Activated naive CD8-positive, alpha-beta T cell treated with anti-CD3 and anti-CD28 coated beads for 36 hours (primary cell): ENCODE measurements at places on chromosomes 6 and 20.

DNA sequence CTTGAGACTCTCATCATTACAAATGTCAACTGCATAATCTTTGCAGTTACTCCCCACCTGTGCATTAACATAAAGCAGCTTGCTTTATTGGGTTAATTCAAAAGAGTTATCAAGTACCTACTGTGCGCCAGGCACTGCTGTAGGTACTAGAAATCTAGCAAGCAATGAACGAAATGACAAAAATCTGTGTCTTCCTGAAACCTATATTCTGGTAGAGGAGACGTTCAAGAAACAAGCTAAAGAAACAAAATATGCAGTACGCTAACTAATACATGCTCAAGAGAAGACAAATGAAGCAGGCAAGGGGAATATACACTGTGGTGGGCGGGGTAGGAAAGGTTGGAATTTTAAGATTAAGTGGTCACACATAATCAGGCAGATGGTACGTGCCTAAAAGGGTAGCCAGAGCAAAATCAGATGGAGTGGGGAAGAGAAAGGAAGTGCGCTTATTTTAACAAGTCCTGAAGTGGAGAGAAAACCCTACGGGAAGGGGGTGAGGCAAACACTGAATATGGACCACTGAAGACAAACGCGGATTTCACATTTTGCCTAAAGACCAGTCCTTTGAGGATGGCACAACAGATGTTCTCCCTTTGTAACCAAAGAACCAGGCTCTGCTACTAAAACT lies 1.2 kb downstream of the ELOVL2 start:
- DNase-seq = no peak

GRCh38 chr20:59992526-59993084 lies 34.4 kb downstream of the CDH26 start:
- DNase-seq = no peak

DNA sequence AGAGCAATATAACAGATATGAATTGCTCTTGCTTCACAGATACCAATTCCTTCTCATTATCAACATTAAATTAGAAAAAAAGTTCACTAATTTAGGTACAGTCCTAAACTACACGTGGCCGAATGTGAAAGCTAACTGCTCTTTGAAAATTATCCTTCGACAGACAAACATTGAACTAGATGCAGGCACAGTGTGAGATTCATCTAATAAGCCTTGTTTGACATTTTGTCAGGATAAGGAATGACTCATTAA lies 1.1 kb downstream of the FAM184A start:
- DNase-seq = no peak

DNA sequence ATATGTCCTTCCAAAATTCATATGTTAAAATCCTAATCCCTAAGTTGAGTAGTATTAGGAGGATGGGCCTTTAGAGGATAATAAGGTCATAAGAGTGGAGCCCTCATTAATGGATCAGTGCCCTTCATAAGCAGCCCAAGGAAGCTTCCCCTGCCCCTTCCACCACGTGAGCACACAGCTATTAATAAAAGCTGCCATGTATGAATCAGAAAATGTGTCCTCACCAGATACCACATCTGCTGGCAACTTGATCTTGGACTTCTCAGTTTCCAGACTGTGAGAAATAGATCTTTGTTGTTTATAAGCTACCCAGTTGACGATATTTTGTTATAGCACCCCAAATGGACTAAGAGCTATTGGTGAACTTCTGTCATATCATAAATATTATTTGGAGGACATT lies 207.7 kb upstream of the HDDC2 start:
- no peak for DNase-seq

DNA sequence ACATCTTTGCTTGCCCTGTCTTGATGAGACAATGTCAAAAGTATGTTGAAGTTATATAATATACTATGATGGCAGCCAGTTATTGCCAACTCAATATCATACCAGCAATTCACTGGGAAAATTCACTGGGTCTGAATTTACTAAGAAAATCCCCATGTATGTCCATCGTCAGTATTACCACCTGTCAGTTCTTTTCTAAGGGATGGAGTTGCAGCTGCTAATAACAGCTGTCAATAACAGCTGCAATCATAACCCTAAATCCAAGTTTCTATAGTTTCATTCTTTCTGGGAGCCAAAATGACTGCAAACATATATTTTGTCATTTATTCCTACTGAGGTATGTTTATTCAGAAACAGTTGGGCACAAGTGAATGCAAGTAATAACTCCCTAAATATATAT lies 132.6 kb upstream of the RIN2 start:
- no peak for DNase-seq

DNA sequence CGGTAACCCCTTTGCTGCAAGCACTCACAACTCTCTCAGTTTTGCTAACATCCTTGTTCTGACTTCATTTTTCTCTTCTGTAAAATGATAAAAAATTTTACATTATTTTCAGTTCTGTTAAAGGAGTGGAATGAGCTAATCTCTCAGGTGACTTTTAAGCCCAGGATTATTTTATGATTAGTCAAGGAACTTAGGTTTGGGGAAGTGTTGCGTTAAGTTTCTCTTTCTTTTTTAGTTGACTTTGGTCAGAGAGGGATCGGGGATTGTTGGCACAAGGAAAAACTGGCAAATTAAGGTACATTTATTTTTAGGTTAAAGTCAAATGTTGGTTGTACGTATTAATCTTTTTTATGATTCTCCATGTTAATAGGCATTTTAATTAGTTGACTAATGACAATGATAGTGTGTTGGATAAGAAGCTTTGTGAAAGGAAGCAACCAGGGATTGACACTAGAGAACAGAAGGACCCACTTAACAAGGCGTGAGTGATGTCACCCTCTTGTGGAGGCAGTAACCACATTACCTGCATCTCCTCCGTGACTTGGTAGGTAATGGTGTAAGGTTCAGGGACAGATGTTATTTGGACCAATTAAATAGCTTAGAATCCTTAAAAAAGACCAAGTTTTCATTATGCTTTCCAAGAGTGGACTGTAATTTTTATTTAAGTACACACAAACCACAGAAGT lies 31.6 kb downstream of the CD83 start:
- no peak for DNase-seq

DNA sequence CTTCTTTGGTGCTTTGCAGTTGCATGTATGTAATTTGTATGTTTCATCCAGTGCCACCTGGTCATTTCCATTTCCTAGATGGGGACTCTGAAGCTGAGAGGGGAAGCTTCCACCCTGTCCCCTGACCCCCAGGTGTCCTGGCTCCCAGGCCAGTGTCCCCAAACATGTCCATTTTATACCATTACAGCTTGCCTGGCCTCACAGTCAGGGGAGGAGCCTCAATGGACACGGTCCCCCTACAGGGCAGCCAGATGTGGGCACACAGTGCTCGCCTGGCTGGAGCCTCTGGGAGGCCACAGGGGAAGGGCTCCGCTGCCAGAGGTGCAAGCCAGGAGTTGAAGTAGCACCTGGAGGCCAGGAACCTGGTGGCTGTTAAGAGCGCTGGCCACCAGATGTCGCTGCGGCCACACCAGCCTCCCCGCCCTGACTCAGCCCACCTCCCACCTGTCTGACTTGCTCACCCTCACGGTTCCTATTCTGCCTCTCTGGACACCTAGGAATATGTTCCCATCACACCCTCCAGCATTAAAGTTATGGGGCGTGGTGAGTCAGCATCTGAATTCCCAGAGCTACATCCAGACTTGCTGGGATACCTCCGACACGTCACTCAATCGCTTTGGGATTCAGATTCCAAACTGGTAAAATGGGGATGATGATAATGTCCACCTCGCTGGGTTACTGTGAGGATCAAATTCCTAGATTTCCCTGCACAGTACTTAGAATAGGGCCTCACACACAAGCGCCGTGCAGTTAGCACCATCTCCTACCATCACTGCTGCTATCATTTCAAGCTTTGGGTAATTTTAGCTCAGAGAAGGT lies 107.4 kb downstream of the SULF2 start:
- DNase-seq = peak; percentile 68

GRCh38 chr6:110628330-110628729 lies 151.9 kb upstream of the SLC22A16 start:
- DNase-seq = no peak
